ENCODE measurements at places on chromosomes 5 and 9.

- no peak for DNase-seq
Observed at GRCh38 chr5:67257077-67257476, 60.5 kb upstream of the CD180 start.

- DNase-seq = no peak
Observed at GRCh38 chr9:135152614-135153334, 65.3 kb downstream of the OLFM1 start.

- DNase-seq = no peak
Observed at GRCh38 chr5:4941957-4942830, 197.9 kb upstream of the ADAMTS16 start.

DNA sequence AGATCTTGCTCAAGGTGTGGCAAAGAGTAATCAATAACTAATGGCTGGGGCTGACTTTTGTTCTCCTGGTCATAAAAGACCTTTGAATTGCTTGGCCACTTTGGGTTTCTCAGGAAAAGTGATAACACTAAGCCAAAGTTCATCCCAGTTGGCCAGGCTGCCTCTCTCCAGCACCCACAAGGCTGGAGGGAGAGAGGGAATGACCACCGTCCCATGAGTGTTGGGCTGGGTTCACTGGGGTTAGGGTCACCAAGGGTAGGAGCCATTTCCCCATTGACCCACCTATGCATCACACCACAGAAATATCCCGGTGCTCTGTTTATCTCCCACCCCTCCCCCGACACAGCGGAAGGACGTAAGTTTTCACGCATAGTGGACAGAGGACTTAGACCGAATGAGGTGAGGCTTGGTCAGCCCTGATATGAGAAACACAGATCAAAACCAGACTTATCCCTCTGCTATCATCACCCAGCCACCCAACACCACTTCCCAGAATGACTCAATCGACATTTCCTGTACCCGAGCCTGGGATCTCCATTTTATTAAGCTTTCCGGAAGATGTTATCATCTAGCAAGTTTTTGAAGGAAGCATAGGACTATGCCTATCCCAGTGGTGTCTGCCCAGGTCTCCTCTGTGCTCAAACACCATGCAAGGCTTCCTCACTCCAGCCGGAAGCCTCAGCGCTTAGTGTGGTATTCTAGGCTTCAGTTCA, 27.0 kb upstream of the PPARGC1B start:
- no peak for DNase-seq

GRCh38 chr5:159817262-159818029, 98.8 kb upstream of the ADRA1B start:
- DNase-seq = no peak

DNA sequence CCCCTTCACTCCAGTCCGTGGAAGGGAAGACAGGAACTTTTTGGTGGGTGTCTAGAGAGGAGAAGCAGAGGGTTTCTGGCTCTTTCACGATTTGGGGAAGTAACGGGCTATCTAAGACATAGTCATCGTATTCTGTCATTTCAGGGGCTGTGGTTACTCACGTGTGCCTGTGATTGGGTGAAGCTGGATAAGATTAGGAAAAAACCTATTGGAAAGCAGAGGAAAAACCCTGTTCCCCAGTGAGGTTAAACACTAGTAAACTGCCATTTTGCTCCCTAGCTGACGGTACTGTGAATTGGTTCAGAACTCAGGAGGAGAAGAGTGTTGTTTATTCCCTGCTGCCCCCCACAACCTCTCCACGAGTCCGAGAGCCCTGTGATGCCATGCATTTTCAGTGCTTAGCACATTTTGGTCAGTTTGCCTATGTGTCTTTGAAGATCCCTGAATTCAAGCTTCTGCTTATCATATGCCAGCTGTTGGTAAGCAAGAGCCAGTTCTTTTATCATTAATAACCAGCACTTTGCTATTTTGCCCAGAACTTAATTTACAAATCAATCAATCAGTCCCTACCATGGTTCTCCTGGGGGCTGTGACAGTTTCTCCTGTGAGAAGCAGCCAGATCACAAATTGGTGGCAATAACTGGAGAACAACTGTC, 45.1 kb upstream of the ROR2 start:
- DNase-seq = no peak

DNA sequence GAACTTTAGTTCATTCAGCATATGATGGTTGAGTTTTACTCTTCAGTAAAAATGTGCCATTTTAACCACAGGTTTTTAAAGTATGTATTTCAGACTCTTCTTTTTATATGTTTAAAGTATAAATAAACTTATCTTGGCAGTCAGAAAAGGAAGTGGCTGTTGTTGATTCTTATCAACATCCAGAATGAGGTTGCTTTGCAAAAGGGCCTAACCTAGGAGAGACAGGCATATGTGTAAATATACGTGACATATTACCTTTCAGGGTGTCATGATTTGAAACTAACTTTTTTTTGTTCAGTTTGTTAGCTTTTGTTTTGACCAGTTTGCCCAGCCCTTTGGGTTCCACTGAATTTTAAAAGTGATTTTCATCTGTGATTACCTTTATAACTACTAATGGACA, 7.4 kb downstream of the SMARCA2 start:
- DNase-seq = no peak

GRCh38 chr5:96257904-96258303, 175.1 kb downstream of the PCSK1 start:
- DNase-seq = no peak

- DNase-seq = no peak
Observed at GRCh38 chr5:10726913-10727517, 34.0 kb downstream of the DAP start.

- DNase-seq = no peak
Observed at GRCh38 chr9:112049811-112050516, 125.1 kb downstream of the SUSD1 start.

GRCh38 chr9:127905004-127905728, 5.8 kb upstream of the ST6GALNAC6 start:
- peak; percentile 56 for DNase-seq

GRCh38 chr5:149546974-149547373, 4.3 kb downstream of the CSNK1A1 start:
- no peak for DNase-seq

DNA sequence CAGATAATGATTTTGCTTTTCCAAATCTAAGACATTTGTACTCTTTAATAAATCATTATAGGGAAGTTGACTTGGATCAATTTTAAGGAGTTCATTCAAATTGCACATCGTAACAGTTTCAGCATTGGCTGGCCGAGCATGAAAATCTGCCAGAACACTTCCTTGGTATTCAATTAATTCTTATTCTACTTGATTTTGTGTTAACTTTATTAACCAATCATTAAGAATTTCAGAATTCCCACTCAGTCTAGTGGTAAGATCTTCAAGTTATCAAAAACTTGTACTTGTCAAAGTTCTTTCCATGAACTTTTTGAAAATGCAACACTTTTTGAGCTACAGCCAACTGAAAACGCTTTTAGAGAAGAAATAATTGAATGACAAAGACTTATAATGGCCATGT, 565.8 kb downstream of the TLE1 start:
- no peak for DNase-seq

- no peak for DNase-seq
Observed at GRCh38 chr9:38318759-38319495, 73.6 kb upstream of the ALDH1B1 start.

GRCh38 chr9:130997925-130998596, 10.9 kb upstream of the LAMC3 start:
- DNase-seq = no peak

DNA sequence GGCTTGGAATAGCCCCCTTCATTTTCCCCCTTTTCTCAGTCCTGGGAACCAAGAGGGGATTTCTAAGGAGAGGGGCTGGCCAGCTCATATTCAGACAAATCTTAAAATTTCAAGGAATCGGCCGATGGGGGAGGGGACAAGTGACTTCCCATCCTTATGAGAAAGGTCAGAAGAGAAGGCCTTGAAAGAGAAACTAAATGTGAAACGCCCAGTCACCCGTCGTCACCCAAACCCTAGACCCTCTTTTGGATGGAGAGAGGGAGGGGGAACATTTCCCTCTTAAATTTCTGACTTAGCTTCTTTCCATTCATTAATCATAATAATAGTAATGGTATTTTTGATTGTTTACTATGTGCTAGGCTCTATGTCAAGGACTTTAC, 850 bp upstream of the CCL19 start:
- DNase-seq = no peak
